GM23338 (cell line): ENCODE measurements at places on chromosomes 1 and 21. TPM values are rescaled to one million over a fixed set of nuclear protein-coding genes. Genes with fewer than 3 reads are reported as not detected.

DNA sequence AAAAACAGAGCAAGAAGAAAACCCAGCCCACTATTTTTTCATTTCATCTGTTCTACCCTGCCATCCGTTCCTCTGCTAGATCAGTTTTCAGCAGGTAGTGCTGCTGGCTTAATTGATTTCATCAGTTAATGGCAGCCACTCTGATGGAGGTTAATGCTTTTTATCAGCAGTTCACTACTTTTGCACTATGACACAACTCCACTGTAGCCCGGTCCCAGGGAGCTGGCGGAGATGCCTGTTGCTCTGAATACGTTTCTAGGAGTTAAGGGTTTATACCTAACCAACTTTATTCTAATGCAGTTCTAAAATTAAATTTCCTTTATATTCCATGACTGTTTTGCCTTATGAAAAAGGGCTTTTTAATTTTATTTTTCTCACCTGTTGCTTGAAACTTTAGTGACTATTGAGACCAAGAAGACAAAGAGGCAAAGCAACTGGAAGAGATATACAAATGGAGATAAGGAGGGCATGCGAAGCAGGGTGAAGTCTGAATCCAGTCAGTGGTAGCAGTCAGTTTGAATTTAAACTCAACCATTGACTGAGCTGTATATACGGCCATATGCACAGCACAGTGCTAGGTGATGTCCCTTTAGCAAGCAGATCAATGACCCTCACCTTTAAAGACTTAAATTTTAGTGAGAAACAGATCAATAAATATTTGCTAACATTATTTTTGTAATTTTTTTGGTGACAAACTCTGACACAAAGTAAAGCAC lies 477.9 kb downstream of the LMO4 start:
- DNase-seq = no peak

DNA sequence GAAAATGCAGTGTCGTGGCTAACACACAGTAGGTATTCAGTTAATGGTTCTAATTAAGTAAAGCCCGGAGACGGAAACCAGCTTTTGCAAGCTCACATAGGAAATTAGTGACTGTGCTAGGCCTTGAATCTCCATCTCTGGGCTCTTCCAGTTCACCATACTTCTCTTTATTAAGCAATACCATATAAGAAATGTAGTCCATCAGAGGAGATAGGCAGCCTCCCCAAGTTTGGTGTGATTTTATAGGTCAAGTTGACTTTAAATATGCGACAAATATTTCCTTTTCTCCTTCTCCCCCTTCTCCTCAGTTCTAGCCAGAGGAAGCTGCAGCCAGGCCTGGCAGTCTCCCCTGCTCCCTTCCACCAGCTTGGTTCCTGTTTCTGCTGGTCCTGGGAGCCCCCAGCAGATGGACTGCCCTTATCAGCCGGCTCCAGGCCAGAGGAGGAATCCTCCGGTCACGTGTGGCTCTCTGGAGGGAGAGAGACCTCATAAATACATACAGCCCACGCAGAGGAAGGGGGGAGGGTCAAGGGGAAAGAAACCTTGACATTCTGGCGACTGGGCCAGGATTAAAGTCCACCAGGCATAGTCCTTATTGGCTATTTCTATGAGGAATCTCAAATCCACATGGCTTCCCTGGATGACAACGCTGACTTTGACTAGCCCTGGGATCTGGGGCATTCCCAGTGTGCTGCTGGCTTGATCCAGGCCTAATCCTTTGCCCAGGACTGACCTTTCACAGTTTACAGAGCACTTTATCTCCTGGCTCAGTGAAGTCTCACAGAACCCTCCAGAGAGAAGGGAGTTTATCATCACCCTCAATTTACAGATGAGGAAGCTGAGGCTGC lies 115.1 kb upstream of the JUN start:
- no peak for DNase-seq

GRCh38 chr1:224435999-224436398 lies 1.4 kb upstream of the WDR26 start:
- no peak for DNase-seq

DNA sequence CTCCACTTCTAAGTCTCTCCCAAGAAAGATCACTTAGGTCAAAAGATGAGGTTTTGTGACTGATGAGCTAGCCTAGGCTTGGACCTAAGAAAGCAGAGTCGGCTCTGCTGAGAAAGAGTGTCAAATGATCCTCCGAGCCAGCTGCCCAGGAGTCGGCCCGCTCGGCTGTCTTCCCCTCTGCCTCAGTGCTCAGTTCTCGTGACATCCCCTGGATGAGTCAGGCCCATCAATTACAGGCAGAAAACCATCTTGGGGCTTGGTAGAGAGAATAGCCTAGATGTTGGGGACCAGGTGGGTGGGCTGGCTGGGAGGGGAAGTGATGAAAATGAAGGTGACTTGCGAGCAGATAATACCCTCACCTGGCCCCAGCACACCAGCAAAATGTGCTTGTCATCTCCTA lies 60.5 kb downstream of the SLC66A1 start:
- no peak for DNase-seq

- DNase-seq = peak; percentile 91
These were observed 116.3 kb downstream of the DAB1 start for GRCh38 chr1:57307392-57308170.

PFDN2 gene
- 352 and 395 TPM in 2 replicates for polyA plus RNA-seq

DNA sequence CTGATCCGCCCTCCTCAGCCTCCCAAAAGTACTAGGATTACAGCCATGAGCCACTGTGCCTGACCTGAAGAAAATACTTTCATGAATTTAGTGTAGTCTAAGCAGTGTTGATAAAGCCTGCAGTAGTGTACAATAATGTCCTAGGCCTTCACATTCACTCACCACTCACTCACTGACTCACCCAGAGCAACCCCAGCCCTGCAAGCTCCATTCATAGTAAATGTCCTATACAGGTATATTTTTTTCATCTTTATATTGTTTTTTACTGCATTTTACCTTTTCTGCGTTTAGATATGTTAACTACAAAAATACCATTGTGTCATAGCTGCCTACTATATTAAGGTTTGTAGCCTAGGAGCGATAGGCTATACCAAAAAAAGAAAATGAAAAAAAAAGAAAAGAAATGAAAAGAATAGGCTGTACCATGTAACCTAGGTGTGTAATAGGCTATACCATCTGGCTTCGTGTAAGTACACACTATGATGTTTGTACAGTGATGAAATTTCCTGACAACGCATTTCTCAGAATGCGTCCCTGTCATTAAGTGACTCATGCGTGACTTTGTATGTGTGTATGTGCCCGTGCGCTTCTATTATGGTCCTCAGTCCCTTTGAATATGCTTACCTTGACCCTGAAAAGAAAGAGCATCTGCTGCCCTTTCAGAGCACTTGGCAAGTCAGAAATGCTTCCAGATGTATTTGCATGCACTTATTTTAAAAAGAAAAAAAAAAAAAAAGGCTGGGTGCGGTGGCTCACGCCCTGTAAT lies 9.2 kb upstream of the SLAMF8 start:
- no peak for DNase-seq

- peak; percentile 83 for DNase-seq
These were observed 124.9 kb downstream of the KCNK1 start for GRCh38 chr1:233738850-233739249.

PKP1 gene
- polyA plus RNA-seq = 0.17 and 0.19 TPM in 2 replicates

DNA sequence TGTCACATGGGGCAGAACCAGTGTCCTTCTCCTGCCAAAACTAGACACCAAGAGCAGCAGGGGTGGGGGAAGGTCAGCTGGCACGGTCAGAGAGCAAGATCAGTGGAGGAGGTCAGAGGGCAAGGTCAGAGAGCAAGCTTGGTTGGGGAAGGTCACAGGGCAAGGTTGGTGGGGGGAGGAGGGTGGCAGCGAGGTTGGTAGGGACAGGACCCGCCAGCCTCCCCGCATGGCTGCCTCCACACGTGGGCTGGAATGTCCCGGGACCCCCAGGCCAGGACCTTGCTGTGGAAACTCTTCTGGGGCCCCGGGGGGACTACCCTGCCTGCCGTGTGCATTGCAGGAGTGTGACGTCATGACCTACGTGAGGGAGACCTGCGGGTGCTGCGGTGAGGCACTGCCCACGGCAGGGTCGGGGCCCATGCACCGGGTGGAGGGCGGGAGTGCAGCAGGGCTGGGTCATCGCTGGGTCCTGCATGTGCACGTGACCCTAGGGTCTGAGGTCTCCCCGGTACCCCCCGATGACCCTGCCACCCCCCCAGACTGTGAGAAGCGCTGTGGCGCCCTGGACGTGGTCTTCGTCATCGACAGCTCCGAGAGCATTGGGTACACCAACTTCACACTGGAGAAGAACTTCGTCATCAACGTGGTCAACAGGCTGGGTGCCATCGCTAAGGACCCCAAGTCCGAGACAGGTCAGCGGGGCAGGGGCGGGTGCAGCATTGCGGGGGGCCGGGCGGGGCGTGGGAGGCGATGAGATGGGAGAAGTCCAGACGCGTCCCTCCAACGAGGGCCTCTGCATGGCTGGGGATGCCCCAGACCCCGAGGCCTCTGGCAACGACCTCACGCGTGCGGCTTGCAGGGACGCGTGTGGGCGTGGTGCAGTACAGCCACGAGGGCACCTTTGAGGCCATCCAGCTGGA lies 27.3 kb downstream of the COL6A2 start:
- no peak for DNase-seq

DNA sequence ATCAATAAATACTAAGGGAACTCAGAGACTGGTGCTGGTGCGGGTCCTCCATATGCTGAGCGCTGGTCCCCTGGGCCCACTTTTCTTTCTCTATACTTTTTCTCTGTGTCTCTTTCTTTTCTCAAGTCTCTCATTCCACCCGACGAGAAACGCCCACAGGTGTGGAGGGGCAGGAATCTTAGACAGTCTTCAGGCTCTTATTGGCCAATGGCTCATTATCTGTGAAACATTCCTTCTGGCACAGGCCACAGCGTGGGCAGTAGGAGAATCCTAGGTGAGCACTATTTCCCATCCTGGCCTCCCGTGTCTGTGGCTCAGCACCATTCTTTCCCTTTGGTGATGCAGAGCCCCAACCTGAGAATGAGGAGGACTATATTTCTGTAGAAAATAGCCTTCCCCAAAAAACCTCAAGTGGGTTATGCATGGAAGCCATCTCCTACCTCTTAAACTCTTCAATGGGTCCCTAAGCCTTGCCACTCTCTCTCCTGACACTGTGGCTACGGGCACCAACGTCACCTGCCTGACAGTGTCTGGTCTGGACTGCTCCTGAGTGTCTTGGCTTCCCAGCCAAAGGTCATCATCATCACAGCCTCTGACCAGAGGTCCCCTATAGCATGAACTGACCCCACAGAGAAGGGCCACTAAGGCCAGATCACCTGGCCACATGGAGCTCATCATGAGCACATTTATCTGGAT lies 6.2 kb upstream of the SLAMF1 start:
- DNase-seq = no peak

DNA sequence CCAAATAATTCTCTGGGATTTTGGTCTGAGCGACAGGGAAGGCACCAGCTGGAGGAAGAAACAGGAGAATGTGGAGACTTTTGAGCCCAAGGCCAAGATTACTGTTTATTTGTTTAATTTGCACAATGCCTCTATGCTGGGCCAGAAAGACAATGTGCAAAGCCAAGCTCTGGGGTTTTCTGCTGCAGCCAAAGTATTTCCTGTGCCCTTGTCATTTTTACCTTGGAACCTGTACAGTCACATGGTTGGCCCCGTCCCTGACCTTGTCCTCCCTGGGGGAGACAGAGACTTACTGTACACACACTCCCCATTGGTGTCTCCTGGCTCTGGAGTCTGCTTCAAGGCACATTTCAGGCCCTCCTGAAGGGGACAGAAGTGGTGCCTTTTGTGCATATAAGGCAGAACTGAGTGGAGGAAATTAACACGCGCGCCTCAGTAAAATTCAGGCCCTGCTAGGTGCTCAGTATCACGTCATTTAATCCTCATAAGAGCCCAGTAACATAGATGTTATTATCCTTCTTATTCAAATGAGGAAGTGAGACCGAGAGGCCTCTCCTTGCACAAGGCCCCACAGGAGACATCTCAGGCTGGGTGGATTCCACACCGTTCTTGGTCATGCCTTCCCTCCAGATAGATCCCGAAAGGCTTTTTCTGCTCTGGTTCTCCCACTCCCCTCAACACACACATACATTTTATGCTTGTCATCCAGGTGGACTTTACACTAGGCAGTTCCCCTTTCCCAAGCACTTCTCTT lies 21.1 kb downstream of the C1orf115 start:
- no peak for DNase-seq

LIPI gene
- not detected in 2 replicates for polyA plus RNA-seq

DNA sequence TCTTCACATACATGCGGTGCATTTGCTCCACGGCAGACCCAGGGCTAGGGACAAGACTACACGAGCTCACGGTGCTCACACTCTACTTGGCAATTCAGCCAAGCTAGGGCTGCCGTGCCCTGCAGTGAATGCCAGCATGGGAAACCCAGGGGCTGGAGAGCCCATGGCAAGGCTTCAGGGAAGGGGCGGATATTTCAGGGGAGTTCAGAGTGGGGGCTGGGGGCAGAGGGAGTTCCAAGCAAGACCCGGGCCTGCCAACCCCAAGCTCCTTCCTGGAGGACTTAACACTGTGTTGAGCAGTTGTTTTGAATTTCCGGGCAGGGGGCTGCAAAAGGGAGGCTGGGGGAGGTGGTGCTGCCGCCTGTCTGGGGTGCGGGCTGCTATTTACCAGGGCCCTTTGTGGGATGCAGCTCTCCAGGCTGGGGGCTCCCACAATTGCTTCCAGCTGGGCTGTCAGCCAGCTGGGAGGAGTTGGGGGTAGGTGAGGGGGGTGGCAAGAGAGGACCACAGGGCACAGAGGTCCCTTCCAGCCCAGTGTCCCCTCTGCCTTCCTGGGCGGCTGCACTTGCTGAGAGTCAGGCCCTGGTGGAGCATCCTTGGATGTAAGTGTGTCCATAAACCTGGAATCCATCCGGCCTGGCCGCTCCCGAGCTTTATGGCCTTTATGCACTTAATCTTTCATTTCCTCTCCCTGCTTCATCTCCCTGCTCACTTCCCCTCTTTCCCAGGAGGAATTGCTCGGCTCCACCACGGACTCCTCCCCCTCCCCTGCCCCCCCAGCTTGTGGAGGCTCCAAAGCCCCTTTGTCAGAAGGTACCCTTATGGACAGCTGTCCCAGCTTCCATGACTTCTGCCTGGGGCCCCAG lies 55.8 kb upstream of the SSBP3 start:
- DNase-seq = no peak

- no peak for DNase-seq
These were observed 108.8 kb downstream of the ITSN1 start for GRCh38 chr21:33751120-33751519.

DNA sequence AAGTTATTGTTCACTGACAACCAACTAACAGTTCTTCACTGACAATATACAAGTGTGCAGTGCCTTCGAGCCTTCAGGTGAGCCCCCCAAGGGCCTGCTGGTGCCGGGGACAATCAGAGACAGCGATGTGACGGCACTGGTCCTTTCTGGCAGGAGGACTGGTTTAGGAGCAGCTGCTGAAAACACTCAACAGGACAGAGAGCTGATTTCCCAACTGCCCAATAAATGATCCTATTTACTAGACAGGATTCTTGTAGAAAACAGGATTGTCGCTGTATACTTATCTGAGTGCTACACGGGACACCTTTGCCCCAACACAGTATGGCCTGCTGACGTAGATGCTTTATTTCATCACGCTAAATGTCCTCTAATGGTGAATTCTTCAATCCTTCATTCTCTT lies 65.4 kb downstream of the TP53BP2 start:
- DNase-seq = no peak

MROH9 gene
- polyA plus RNA-seq = 0.06 TPM in 1 of 2 replicates, not detected in the other

GRCh38 chr1:57671750-57672149 lies 247.9 kb upstream of the DAB1 start:
- DNase-seq = no peak
